ENCODE measurements at places on chromosomes 12 and 14.

DNA sequence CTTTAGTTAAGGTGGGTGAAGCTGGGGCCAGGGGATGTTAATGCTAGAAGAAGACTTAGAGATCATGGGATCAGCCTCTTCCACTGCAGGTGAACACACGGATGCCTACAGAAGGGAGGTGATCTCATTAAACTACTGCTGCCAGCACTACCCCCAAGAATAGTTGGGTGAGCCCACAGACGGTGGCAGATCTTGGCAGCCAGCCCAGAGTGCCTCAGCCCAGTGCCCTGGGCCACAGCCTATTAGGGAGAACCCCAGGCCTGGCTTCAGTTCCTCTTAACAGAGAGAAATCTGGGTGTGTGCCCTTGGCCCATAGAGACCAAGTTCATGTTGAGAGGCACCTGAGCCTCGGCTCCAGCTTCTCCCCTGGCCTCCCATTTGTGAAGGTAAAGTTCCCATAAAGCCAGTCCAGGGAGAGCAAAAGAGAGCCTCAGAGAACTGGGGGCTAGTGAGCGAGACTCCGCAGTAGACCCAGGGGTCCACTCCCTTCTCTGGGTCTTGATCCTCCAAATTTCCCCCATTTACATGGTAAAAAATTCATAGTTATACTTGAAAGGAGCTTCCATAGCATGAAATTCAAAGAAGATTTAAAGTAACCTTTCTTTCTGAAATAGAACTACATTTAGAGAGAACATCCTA lies 125.0 kb upstream of the CCND2 start:
- DNase-seq: no peak

- no peak for DNase-seq
Measured at GRCh38 chr14:30354439-30354838, 204.5 kb upstream of the G2E3 start.

- DNase-seq: no peak
Measured at GRCh38 chr12:106551410-106551809, 31.4 kb upstream of the RFX4 start.

DNA sequence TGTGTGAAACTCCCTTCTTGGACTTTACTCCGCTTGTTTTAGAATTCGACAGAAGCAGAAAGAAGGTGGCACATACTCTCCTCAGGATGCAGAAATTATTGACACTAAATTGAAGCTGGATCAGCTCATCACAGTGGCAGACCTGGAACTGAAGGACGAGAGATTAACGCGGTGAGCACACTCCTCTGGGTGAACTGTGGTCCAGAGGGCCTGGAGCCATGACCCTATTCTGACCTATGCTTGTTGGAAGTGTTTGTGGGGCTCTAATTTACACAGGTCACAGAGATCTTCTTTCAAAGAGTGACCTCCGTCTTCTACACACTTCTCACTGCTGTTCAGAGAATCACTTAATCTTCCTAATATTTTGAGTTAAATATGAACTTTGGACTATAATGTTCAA lies 72.5 kb upstream of the MYF6 start:
- DNase-seq: no peak
